Stimulated activated CD4-positive, alpha-beta T cell treated with anti-CD3 and anti-CD28 coated beads, Interleukin-2, amount 100 ng/mL, for 24 hours (primary cell): ENCODE measurements at places on chromosomes 7 and 10.
A peak's percentile ranks its signal among the peaks of the same experiment; 100 is the strongest.

GRCh38 chr7:68684246-68684839, 913.9 kb upstream of the AUTS2 start:
- DNase-seq = no peak

GRCh38 chr7:71735961-71736556, 604.1 kb downstream of the GALNT17 start:
- peak; percentile 58 for DNase-seq

DNA sequence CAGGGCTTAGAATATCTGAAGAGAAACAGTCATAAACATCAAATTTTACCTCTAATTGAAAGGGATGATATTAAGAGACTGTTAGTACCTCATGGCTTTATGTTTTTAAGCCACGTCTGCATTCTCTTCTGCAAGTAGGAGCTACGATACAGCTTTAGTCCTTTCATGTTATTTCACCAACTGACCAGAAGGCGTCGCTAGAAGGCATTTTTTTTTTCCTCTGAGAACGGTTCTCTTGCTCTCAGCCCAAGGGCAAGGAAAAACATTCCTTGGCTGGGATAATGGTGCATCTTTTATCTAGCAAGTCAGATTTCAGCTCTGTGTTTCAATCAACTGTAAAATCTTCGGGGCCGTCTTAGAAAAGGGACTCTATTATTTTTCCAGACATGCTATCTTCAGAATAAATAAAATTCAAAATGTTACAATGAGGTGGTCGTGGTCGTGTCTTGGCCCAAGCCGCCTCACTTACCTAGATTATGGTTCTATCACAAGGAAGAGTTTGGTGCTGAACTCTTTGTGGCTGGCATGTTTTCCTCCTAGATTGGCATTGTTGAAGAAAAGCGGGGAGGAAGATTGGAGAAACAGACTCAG, 41.6 kb upstream of the LYZL2 start:
- no peak for DNase-seq

DNA sequence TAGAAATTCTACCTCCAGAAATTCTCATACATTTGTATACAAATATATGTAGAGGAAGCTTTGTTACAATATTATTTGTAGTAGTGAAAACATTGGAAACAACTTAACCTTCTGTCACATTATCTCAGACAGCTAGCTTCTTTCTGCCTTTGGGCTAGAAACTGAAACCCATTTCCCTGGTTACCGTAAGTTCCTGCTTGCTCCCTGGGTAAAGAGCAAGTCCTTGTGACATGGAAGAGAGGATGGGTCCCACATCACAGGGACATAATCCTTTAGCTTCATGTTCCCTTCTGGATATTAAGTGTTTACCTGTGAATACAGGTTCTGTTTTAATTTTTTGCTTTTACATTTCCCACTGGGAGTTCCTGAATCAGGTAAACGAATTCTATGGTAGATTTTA, 41.8 kb downstream of the KLHDC10 start:
- DNase-seq = no peak

DNA sequence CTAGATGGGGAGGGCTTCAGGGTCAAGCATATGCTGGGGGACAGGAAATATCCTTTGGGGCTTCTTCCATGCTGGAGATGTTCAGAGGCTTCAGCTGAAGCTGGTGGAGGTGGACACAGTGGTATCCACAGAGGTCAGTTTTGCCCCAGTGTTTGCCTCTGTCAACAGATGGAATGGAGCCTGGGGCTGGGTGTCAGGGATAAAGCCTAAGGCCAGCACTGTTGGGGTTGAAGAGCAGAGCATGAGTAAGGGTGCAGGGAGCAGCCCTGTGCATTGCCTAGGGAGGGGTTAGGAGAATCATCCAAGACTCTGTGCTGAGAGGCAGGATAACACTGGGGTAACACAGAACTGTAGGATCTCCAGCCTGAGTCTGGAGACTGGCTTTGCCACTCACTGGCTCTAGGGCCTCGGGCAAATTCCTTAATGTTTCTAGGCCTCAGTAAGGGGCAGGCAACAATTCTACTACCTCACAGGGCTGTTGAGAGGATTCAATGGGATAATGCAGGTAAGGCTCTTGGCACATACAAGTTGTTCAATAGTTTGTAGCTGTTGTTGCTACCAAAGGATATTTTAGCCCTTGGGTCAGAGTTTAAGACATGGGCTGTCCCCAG, 21.8 kb upstream of the MYL7 start:
- no peak for DNase-seq

- DNase-seq = peak; percentile 33
These were observed 135.8 kb downstream of the CNNM2 start for GRCh38 chr10:103053659-103054581.

GRCh38 chr7:104552102-104552501, 223.7 kb downstream of the LHFPL3 start:
- no peak for DNase-seq

DNA sequence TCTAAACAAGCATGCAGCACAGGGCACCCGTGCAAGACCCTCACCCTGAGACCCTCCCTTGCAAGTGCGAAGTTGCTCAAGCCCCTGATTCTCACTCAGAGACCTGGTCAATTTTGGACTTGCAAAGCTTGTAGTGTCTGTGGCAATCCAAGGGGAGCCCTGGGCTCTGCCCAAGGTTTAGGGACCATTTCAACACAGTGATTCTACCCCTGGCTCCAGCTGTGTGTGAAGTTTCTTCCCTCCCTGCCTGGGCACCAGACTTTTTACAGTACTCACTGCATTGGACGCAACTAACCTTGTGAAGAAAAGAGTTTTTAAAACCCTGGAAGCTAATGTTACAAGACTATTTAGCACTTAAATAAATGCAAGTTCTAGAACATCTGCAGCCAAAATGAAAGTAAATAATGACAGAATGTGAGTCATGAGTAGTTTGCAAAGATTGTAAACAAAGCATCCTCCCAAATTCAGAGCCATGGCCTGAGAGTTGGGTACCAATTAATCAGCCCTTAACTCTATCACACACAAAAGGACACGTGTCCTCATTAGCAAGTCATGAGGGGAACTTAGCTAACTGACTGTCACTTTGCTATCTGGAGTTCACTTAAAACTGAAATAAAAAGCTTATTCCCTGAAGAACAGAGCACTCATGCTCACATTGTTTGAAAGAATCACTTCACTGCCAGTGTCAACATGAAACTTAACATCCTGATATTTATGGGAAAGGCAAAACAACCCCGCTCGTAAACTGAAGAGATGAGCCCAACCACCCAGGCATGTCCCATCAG, 48.1 kb downstream of the RGS10 start:
- no peak for DNase-seq

- DNase-seq = no peak
These were observed 151.1 kb upstream of the MKI67 start for GRCh38 chr10:128277267-128277840.

DNA sequence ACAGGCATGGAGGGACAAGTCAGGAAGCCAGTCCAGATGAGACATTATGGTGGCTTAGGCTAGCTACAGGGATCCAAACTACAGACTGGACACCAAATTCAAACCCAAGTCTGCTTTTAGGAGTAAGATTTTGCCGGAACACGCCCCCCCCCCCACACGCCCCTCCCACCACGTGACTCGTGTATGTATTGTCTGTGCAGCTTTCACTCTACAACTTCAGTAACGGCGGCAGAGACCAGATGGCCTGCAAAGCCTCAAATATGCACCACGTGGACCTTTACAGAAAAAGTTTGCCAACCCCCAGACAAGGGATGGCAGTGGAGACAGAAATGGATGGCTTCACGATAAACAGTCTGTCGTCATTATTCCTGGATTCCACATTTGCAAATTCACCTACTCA, 14.5 kb downstream of the HIPK2 start:
- DNase-seq = no peak

GRCh38 chr10:4683137-4683536, 142.9 kb upstream of the AKR1E2 start:
- DNase-seq = no peak

DNA sequence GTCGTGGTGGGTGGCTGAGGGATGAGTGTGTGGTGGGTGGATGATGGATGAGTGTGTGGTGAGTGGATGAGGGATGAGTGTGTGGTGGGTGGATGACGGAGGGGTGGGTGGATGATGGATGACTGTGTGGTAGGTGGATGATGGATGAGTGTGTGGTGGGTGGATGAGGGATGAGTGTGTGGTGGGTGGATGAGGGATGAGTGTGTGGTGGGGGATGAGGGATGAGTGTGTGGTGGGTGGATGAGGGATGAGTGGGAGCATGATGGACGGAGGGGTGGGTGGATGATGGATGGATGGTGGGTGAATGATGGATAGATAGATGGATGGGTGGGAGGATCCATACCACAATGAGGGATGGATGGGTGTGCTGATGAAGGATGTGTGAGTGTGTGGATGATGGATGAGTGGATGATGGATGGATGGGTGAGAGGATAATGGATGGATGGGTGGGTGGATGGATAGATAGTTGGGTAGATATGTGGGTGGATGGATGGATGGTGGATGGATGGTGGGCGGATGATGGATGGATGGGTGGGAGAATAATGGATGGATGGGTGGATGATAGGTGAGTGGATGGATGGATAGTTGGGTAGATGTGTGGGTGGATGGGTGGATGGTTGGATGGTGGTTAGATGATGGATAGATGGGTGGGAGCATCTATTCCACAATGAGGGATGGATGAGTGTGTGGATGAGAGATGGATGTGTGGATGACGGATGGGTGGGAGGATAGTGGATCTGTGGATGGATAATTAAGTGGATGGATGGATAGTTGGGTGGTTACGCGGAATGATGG, 266.8 kb downstream of the CELF2 start:
- DNase-seq = peak; percentile 22

DNA sequence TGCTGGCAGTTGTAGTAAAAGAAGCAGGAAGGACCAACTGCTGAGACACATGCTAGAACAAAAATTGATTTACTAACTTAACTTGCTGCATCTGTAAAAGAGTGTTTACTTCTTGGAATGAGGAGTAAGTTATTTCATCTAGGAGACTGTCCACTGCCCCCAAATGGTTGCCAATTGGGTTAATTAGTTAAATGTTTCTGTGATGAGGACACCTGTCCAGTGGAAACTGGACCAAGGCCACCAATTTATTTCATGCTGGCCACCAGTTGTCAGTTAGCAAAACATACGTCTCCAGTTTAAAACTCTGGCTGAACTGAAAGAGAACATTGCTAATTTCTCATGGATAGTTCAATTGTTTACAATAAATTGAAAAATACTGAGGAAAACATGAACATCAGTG, 191.7 kb downstream of the PPP1R9A start:
- no peak for DNase-seq

DNA sequence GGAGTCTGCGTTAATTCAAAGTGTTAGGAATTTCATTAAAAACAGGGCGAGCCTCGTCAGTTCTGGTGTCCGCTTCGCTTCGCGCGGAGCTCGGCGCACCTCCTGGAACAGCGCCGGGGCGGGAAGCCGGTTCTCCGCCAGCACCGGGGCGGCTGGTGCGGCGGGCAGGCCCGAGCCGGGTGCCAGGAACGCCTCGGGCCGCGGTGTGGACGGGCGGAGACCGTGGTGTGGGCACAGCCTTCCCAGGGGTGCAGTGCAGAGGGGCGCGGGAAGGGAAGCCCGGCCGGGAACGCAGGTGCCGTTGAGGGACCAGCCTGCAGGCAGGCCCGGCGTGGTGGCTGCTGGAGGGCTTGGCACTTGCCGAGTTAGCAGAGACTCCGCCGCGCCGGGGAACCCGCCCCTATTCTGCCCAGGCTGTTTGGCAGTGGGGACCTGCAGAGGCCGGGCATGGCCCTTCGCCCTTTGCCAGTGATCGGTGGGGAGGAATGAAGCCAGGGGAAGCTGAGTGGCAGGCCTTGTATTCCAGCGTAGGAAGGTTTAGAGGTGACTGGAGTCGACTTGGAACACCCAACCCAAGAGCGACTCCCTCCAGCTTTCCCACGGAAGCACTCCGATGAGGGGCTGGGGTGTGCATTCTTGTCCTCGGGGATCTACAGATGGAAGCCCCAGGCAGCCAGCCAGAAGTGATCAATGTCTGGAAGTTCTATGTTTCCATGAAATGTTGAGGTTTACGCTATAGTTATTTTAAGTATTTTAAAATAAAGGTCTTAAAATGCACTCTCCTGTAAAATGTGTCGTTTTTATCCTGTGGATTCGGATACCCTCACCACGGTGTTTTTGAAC, 945 bp upstream of the RHEB start:
- DNase-seq = peak; percentile 58

DNA sequence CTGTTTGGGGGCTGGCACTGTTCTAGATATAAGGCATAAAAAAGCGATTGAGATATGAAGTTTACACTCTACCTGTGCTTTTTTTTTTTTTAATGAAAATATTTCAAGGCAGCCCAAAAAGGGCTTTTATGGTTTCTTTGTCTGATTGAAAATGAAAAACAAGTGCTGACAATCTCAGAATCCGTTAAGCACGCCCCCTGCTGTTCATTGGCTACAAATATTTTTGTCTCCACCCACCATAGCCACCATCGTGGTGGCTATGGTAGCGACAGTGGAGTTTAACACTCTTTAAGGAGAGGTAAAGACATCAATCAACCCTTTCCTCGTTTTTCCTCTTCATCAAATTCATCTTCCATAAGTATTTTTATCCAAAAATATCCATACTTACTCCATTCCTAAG, 94.2 kb downstream of the CD36 start:
- no peak for DNase-seq

DNA sequence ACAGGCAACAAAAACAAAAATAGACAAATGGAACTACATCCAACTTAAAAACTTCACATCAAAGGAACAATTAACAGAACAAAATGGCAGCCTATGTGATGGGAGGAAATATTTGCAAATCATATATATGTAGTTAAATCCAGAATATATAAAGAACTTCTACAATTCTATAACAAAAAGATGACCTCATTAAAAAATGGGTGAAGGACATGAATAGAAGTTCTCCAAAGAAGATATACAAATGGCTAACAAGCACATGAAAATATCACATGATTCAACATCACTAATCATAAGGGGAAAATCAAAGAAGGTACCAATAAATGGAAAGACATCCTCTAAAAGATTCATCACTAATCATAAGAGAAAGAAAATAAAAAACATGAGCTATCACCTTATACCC, 416.1 kb downstream of the LRMDA start:
- DNase-seq = no peak

DNA sequence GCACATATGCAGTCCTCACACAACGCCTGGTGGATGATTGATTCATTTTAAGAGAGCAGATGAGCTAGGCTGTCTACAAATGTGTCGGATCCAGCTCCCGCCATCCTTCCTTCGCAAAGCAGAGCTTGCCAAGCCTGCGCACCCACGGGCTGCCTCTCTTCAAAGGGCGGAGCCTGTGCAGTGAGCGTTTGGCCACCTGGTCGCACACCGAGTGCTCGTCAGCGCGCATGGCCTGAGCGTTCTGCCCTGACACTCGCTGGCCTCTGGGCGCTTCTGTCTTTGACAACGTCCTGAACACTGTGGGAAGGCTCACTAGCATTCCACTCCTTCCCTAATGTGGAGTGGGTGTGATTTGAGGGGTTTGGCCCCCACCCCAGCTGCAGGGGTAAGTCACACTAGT, 47.1 kb upstream of the TMEM72 start:
- no peak for DNase-seq

- DNase-seq = no peak
These were observed 1.8 kb upstream of the MICALL2 start for GRCh38 chr7:1460821-1461645.

GRCh38 chr7:33091641-33092191, 17.5 kb downstream of the RP9 start:
- DNase-seq = no peak
